ENCODE measurements at places on chromosomes 11 and 22. TPM values are rescaled to one million over a fixed set of nuclear protein-coding genes. Genes with fewer than 3 reads are reported as not detected.

PANX3 gene
- not detected for total RNA-seq

OMP gene
- 9.6 TPM for total RNA-seq

RAB38 gene
- total RNA-seq = 25.1 TPM

ALDH3B1 gene
- total RNA-seq = 25.4 TPM

SMTN gene
- 327 TPM for total RNA-seq

C11orf52 gene
- total RNA-seq = 8.5 TPM

CCDC89 gene
- 2.5 TPM for total RNA-seq

GRCh38 chr11:123122341-123122740, 60.4 kb upstream of the HSPA8 start:
- DNase-seq = no peak

DNA sequence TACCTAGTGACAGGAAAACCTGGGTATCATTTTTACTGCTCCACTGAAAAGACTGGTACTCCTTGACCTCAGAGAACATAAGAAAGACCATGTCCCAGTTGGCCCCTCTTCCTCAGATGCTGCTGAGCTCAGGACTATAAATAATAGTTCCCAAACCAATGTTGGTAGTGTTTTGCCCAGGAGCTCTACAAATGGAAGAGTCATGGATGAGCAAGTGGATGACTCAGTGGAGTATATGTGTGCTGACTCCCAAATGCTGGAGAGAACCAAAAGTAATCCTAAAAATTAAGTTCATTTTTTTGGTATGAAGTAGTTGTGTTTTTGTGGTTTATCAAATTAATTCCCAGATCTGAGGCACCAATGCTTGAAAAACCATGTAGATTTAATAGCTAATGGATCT, 482.0 kb downstream of the KCNA4 start:
- DNase-seq = no peak

DNA sequence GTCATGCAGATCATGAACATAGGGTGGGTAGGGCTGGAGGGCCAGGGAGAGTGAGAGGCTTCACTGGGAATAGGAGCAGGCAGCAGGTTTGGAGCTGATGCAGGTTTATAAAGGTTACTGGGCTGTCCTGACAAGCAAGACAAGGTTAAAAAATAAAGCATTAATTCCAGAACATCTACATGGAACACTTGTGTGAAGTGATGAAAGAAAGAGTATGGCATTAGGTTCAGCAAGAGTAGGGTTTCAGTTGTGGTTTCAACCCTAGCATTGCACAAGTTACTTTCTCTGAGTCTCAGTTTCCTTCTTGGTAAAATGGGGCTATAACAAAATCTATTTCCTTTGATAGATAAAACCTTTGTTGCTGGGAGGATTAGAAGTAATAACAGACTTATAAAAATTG, 114.6 kb upstream of the SESN3 start:
- no peak for DNase-seq

GRCh38 chr11:10488121-10488933, 33.3 kb downstream of the AMPD3 start:
- peak; percentile 71 for DNase-seq

DNA sequence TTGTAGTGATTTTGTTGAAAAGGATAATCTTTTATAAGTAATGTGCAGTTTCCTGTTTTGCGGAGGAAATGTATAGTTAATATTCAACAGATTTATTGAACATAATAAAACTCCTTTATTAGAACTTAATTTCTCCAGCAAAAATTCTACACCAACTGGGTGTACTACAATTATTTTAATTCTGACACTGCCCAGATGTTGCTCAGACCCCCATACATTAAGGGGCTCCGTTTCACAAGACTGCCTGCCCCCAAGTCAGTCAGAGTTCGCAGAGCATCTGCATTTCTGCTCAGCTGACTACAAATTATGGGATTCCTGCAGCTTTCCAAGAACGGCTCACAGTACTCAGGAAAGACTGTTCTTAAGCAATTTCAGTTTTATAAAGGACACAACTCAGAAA, 6.2 kb downstream of the CEP57 start:
- no peak for DNase-seq

GRCh38 chr11:33557201-33557600, 143.4 kb downstream of the C11orf91 start:
- no peak for DNase-seq

DNA sequence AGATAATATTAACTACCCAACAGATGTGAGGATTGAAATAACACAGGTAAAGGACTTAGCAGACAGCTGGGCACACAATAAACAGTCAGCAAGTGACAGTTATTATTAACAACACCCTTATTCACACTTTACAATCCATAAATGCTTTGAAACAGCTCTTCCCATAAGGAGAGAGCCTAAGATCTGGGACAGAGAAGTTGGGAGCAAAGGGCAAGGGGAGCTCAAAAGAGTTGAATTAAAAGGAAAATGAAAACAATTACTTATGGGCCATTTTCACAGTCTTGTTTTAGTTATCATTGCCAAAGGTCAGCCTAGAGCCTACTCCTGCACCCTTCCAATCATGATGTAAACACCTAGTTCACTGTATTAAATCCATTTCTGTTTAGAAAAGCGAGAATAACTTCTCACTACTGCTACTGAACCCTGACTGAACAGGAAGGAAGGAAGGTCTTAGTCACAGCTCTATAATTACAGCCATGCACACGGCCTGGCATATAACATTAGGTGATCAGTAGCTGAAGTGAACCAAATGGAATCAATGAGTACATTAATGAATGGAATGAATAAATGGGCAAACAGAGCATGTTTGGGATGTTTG, 111.3 kb downstream of the PLEKHA7 start:
- DNase-seq = no peak

DNA sequence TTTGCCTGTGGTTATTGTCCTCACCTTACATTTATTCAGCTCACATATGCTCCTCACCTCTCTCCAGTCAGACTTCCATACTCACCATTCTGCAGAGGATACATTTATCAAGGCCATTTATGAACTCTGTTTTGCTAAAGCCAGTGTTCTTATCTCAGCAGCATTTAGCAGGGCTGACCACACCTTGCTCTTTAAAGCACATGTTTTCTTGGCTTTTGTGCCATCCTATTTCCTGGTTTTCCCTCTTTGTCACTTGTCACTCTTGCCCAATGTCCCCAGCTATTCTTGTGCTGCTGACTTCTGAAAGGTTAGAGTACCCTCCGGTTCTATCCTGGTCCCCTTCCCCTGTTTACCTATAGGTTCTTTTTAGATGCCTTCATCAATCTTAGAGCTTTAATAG, 446.6 kb downstream of the NELL1 start:
- no peak for DNase-seq

GRCh38 chr22:17581056-17581455, 17.8 kb downstream of the SLC25A18 start:
- DNase-seq = no peak

DNA sequence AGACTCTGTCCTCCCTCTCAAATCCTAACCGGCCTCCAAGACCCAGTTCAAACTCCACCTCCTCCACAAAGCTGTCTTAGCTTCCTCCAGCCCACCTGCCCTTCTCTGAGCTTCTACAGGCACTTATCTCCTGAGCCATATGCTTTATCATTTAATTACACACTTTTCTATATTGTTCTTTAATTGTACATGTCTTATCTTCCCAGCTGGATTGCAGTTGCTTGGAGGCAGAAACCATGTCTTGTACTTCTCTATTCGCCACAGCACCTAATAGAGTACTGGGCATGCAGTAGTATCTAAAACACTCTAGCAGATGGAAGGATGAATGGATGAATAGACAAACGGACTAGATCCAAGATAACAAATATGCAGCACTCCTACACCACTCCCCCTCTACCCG, 11.3 kb downstream of the TRIM29 start:
- no peak for DNase-seq

DNA sequence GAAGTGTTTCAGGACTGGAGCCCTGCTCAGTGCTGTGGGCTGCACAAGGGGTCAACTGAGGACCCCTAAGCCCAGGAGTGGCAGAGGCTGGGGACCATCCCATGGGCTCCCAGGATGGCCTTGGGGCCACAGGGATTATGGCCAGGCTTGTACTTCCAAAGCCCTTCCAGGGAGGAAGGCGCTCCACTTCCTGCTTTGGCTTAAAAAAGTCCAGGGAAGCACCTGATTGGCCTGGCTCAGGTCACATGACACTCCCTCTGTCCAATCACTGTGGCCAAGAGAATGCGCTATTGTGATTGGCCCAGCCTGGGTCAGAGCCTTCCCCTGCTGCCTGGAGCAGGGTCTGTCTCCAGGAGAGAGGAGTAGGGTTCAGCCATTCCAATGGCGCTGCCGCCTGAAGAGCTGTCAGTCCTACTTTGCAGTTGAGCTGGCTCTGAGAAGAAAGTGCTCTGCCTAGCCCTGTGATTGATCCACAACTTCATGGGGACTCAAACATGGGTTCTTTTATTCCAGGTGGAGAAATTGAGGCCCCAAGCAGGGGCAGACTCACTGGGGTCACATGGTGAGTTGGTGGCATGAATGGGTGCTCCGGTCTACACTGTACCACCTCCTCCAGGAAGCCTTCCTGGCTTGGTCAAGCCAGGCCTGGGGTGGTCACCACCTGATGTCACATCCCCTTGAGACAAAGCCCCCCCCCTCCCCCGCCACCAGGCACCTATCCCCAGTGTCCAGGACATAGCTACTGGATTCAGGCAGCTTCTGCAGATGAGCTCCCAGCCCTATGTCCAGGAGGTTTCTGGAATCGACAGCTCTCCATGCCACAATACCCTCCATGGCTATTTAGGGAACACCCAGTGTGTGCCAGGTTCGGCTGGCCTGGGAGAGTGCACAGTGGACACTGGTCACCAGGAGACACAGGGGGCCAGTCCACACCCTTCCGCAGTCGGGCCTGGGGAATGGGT, 48.2 kb downstream of the RTN4R start:
- no peak for DNase-seq

DNA sequence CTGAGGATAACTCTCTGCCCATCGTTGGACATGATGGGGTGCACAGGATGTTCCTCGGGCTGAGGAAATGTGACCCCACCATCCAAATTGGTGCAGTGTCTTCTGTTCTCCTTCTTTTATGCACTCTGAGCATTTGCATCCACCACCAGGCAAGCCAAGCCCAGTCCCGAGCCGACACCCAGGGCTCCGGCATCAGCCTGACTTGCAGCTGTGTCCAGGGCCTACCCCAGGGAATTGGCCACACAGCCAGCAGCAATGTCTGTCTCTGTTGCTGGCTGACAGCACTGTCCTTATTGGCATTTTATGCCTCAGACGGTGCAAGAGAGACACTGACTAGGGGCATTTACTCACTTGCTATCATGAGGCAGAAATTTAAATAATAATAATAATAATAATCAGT, 25.4 kb upstream of the CPT1A start:
- DNase-seq = no peak

GRCh38 chr11:78189174-78189724, 530 bp downstream of the USP35 start:
- no peak for DNase-seq

DNA sequence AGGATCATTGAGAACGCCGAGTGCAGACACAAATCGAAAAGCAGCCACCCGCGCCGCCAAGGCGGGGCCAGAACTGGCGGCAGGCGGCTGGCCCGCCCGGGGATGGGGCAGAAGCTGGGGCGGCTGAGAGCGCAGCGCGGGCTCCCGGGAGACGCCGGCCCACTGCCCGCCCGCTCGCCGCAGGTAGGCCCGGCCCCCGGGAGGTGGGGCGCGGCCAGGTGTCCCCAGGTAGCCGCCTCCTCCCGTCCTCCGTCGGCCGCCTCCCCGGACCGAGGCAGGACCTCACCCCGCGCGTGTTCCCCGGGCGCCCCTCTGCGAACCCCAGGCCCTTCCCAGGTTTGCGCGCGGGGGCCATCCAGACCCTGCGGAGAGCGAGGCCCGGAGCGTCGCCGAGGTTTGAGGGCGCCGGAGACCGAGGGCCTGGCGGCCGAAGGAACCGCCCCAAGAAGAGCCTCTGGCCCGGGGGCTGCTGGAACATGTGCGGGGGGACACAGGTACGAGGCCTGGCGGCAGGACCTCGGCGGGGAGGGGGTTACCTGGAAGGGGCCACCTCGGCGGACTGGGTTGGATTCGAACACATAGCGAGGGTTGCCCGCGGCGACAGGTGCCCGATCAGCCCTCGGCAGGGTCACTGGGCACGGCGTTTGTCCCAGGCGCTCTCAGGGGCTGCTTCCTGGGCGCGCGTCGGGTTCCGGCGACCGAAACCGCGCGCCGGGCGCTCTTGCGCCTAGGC, at the start of gene PRRG4:
Gene PRRG4 (plus strand): TSS at position 248 of the 733 bp plus-strand sequence. CDS start 603 bp downstream, outside the sequence.
- peak; percentile 73 for DNase-seq

GRCh38 chr22:23383491-23384361, 196.4 kb downstream of the IGLL1 start:
- no peak for DNase-seq

GRCh38 chr11:118799372-118799771, 8.4 kb upstream of the DDX6 start:
- DNase-seq = no peak

- no peak for DNase-seq
Observed at GRCh38 chr11:63510360-63511047, 4.6 kb downstream of the LGALS12 start.

Data from ureter (tissue), 1 donor.